Non-pigmented ciliary epithelial cell (primary cell): ENCODE measurements at places on chromosomes 5 and 9.
A peak's percentile ranks its signal among the peaks of the same experiment; 100 is the strongest.

DNA sequence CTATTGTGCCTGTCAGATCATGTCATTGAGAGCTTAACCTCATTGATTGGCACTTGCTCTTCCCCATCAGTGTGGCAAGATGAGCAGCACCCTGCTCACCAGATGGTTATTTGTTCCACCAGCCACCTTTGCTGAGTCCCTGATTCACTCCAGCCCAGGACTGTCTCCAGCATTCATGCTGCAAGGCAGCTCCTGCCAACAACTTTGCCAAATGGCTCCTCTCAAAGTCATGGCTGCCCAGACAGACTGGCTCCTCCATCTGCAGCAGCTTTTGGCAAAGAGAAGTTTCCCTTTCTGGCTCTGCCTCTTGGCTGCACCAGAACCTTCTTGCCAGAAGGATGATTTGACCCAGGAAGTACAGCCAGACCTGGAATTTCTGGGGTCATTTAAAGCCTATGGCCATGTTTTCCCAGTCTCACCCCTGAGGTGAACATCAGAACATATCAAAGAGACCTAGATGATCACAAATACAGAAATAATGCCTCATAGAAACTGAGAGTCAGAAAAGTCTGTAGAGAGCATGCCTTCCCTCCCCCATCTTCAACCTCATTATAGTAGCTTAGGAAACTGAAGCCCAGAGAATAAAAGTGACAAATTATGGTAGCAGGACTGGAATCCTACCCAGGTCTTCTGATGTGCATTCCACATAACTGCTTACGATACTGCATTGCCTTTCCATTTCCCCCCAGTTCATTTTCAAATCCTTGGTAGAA is 10.4 kb downstream of the PPP2R2B start:
- DNase-seq = no peak

DNA sequence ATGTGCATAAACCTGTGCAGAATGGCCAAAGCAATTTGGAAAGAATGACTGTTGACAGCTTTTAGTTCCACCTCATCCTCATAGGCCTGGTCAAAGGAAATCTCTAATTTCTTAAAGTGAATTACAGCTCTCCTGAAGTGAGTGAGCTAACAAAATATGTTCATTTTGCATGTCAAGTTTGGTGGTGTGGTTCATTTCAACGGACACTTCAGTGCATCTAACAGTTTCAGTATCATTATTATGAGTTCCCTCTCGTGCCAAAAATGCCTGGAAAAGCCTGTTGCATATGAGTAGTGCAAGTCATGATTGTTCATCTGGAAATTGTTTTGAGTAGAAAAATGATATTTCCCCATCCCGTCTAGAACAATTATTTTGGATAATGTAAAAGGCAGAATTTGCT is 53.2 kb upstream of the HMHB1 start:
- no peak for DNase-seq

DNA sequence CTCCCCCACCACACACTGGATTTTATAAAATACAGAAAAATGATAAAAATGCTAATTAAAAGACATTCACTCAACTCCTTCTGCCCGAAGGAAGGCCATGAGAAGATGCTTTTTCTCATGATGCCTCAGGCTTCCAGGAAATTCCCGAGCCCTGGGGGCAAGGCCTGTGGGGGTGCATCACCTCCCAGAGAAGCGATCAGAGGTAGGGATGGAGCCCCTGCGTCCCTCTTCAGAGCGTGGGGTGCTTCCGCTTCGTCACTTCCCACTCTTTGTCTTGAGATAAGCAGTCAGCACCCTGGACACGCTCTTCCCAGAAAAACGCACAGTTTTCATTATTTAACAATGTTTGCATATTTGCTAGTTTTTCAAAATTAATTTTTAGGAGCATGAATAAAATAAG is 33.3 kb upstream of the SH3PXD2B start:
- DNase-seq = no peak

GRCh38 chr5:142012186-142012785 is 541 bp downstream of the GNPDA1 start:
- DNase-seq = no peak

DNA sequence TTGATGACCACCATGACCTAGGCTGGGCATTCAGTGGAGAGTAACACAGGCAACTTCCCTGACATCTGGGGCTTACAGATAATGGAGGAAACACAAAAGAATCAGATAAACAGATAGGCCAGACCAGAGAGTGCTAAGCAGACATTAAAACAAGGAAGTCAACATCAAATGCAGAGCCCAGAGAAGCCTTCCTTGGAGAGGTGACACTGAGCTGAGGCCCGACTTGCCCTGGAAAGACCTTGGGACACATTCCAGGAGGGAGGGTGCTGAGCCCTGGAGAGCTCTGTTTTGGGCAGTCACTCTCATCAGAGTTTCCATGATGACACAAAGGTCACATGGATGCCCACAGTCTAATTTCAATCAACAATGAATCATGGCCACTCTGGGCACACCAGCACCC is 31.9 kb upstream of the C5orf58 start:
- no peak for DNase-seq

DNA sequence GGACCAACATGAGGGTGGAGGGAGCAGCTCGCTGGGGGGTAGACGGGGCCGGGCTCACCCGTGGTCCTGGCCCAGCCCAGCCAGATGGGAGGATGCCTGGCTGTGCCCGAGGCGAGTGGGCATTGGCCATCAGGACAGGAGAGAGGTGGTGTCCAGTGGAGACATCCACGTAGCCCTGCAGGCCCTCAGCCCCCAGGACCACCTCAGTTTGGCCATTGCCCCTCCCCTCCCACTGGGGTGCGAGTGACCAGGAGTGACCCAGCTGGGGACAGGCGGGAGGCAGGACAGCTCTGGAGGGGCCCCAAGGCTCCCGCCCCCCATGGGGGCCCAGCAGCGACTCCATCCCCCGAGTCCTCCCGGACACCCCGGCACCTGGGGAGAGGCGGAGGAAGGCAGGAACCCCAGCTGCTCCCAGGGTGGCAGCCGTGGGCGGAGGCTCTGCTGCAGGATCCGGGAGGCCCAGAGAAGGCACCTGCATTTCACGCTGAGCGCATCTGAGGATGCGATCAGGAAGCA is 8.3 kb downstream of the NOXA1 start:
- no peak for DNase-seq

DNA sequence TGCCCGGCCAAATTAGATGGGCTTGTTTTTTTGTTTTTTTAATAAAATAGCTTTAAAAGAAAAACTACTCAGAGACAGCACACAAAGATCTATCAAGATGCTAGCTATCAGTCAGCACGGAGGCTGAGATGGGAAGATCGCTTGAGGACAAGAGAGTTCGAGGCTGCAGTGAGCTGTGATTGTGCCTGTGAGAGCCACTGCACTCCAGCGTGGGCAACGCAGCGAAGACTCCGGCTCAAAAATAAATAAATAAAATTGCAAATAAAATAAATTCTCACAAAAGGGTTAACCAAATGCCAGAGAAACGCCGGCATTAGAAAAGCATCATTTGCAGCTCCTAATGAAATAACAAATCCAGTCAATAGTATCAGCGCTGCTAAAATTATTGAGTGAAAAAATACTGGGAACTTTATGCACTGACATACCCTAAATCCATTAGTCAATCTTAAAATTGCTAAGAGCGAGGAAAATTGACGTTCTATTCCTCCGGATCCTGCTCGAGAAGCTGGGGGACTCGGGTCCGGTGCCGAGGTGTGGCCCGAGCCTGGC is 681 bp downstream of the CPLANE1 start:
- no peak for DNase-seq

DNA sequence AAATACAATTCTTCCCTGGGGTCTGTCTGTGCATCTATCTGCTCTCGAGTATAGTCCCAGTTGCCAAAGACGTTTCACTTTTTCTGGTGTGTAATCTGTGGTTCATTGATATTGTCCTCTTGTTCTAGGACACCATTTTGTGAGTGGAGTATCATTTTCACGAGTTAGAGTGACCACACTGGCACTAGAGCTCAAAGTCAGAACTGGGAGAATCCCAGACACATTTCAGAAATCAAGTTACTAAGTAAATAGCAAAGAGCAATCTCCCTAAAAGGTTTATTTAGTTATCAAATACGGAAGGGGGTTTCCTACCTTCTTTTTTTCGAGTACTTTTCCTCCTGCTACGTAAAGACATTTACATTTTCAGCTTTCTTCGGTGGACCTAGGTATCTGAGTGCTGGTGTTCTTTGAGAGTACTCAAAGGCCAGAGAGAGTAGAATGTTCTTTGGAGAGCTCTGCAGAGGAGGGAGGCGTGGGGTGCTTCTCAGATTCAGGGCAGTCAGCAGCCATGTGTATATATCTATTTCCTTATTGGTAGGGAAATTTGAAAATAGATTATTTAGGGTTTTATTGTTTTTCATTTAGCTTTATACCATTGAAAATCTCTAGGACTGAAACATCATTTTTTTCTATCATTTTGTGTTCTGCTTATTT is 8.9 kb upstream of the HSPA9 start:
- no peak for DNase-seq

- DNase-seq = no peak
Observed at GRCh38 chr5:119318256-119318894, 37.4 kb upstream of the TNFAIP8 start.

DNA sequence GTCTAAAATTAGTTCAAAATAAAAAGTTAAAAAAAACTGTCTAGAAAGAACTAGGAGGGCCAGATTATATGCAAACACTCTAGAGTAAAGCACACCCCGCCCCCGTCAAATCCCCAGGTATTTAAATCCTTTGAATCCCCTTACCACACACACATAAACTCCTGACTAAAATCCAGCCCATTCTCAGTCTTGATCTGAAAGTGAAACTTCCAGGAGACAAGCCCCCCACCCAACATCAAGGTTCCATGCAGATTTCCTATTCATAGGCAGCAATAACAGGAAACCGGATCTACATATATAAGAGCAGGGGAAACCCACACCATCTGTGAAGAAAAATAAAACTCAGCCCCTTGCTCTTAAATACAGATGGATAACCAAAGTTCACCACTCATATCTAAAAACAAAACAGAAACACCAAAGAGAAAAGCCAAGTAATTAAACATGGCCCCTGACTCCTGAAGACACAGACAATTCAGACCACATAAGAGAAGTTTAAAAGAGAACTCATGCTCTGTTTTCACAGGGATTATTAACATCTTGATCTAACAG is 42.3 kb downstream of the MARCHF3 start:
- no peak for DNase-seq

DNA sequence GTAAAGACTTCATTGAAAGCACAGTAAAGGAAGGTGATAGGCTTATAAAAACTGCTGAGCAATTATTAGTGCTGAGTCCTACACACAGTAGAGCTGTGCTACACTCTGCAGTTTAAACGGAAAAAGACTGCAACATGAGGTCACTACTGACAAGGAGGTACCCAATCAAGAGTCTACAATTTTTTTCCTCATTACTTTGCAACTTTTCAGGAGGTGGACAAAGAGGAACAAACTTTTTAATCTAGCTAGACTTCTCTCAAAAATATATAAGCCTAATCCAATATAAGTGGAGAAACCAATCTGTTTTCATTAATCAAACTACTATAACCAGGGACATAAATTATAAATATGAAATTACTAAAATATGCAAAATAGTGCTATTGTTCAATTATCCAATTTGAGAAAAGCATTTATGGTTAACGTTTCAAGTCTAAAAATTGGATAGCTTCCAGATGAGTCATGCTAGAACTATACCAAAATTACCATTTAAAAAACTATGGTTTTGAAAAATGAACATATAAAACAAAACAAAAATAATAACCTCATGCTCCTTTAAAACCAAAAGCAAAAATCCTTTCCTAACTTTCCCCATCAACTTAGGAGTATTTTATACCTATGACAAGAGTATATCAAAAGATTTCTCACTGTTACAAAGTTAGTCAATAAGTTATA is 37.7 kb downstream of the FAM13B start:
- DNase-seq = peak; percentile 19

DNA sequence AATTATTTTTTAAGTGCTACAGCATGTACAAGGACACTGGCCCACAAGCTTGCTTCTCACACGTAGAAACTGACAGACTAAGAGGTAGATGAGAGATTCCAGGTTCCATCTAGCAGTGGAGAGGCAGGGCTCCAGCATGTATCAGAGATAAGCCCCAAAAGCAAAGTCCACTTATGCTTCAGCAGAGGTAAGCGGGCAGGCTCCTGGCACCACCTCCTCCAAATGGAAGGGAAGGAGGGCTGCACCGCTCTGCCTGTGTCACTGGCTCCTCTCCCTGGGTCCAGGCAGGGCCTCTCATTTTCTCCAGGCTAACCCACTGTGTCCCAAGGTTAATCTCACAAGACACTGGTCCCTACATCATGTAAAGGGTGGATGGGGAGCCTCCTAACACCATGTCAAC is 15.9 kb downstream of the GRHPR start:
- DNase-seq = no peak

GRCh38 chr5:148443998-148444397 is 60.2 kb downstream of the FBXO38 start:
- DNase-seq = peak; percentile 32

DNA sequence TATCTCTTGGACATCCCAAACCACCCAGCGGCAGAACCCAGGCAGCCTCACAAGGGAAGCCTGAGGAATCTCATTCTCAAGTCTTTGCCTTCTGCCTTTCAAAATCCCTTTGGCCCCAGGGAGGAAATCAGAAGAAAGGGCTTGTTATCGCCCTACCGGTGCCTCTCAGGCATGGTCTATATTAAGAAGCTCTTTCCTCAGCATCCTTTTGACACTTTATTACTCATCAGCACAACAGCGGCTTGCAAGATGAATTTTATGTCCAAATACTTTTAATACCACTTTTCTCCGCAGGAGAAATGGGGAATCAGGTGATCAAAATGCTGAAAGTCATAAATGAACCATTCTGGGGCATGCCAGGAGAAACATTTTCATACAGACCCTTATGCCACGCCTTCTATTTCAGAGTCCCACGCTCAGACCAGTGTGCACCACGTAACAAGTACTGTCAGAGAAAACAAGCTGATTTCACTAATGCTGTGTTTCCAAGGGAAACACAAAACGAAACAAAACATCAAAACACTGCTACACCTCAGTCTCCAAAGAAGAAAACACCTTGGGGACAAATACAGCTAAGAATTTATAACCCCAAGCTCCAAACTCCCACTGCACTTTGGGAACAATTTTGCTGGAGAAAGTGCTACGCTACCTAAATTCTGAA is 30.0 kb downstream of the RAPGEF1 start:
- DNase-seq = no peak

DNA sequence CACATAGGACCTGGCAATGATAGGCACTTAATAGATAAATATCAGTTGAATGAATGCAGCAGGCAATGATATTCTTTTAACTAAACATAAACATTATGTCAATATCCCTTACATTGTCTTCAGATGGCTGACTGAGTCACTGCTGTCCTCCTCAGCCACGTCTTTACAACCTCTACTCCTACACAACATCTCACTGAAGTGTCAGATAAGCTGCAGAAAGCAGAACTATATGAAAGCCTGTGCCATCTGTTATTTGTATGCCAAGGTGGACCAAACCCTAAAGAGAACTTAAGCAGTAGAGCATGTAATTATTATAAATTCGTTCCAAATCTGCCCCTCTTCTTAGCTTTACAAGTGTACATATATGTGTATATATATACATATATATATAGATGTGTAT is 271.2 kb downstream of the RASEF start:
- DNase-seq = no peak
